NCI-H526 (cell line): ENCODE measurements at places on chromosomes 6 and 20.

DNA sequence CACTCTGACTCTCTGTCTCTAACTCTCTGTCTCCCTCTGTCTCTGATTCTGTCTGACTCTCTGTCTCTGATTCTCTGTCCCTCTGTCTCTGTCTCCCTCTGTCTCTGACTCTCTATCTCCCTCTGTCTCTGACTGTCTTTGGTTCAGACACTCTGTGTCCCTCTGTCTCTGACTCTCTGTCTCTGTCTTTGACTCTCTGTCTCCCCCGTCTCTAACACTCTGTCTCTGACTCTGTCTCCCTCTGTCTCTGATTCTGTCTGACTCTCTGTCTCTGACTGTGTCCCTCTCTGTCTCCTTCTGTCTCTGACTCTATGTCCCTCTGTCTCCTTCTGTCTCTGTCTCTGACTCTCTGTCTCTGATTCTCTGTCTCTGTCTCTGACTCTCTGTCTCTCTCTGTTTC, 21.7 kb upstream of the NOL4L start:
- DNase-seq: no peak

DNA sequence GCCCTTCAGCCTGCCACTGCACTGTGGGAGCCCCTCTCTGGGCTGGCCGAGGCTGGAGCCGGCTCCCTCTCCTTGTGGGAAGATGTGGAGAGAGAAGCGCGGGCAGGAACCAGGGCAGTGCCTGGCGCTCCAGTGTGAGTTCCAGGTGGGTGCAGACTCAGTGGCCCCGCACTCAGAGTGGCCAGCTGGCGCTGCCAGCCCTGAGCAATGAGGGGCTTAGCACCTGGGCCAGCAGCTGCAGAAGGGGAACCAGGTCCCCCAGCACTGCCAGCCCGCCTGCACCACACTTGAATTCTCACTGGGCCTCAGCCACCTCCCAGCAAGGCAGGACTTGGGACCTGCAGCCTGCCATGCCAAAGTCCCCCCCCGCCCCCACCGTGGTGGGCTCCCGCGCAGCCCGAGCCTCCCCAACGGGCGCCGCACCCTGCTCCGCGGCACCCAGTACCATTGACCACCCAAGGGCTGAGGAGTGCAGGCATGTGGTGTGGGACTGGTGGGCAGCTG, 205.9 kb downstream of the CLVS2 start:
- DNase-seq: no peak

DNA sequence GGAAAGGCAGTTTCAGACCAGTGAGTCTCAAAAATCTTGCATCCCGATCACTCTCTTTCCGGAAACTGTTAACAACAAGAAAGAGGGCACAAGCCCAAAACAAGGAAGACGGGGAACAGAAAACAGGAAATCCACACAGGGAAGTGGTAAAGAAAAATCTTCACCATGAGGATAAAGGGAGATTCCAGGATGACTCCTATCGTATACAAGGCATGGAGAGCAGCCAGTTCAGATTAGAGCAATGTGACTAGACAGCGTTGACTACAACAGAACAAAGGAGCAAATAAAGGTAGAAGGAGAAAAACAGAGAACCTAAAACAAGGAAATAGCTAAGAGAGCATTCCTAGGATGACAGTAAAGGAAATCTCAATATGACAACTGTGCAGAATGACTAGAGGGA, 26.5 kb downstream of the VNN1 start:
- DNase-seq: no peak

DNA sequence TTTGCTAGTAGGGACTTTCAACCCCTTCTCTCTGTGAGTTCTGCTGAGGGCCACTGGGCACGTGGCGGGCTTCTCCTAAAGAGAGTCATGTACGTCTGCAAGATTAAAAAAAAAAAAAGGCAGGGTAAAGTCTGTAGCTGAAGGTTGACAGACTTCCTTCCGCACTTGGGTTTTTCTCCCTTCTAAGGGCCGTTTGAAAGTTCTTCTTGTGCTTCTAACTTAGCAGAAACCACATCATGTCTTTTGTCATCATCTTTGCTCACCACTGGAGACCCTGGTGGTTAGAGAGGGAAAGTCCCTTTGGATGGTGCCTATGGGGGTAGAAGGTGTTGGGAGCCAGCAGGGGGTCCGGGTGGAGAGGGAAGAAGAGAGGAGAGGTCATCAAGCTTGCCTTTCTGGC, 31.4 kb downstream of the PRDM1 start:
- DNase-seq: no peak

GRCh38 chr6:69936674-69937363, 70.5 kb downstream of the COL19A1 start:
- no peak for DNase-seq

DNA sequence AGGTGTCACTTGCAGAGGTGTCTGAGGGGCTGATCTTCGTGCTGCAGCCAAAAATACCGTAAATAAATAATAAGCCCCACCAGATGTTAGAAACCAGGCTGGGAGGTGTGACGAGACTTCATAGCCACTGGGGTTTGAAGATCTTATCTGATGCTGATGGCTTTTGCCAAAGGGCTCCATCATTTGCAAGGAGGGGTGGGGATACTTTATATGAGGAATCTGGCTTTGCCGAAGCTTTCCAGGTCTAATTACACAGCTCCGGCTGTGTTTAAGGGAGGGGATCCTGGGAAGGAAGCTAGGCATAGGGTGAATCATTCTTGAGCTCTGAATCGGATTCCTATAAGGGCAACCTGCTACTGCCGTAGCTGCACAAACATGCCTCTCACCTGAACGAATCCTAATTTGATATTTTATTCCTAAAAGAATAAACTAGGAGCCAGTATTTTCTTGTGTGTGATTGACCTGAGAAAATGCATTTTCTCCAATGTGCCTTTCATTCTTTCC, 249.6 kb downstream of the SOD2 start:
- no peak for DNase-seq

DNA sequence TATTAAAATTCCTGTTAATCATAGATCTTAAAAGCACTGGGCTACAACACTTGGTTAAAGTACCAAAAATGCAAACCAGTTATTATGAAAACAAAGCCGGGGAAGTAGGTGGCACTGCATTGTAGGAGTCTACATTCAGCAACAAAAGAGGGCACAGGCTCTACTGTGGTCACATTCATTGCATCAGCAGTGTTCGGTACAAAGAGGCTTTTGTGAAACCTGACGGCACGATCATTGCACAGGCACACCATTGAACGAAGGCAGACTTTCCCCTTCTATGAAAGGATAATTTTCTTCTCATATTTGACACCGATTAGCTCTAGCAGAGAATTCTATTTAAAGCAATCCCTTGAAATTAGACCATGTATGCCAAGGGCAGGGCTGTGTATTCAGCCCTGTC, 44.6 kb upstream of the AGPAT4 start:
- DNase-seq: peak; percentile 72

DNA sequence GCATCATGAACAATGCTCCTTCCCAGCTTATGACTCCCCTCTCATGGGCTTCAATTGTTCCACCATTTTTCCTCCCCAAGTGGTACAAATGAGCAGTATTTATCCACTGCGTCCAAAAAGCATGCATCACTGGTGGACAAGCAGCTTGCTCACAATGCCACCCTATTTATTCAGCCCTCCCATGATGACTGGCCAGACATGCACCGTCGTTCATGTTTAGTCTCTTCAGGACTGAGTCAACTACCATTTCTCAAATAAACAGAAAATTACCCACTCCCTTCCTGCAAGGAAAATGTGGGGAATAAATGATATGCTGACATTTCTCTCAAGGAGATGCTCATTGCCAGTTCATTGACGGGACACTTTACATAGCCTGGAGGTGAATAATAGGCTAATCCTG, 300.4 kb downstream of the C6orf118 start:
- no peak for DNase-seq

DNA sequence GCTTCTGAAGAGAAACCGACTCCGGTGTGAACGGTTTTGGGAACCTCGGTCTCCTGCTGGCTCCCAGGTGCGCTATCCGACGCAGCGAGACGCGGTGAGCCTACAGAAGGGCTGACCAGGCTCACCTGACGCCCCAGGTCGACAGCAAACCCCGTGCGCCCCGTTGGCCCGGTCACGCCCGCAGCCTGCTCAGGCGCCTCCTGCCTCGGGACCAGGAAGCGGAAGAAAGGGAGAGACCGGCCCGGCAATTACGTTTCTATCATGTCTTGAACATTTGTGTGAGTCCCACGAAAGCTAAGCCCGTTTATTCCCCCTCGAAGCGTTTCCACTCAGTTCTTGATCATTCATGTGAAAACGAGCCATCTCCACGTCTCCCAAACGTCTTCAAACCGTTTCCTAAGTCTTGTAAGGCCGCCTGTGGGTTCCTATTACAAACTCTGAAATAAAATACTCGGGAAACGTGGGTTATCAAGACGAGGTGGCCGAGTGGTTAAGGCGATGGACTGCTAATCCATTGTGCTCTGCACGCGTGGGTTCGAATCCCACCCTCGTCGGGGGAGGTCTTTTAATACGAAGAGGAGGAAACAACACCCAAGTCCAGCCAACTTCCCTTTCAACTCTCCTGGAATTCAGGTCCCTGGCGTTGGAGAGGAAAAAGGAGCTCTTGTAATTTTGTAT, 150.5 kb upstream of the PRSS16 start:
- DNase-seq: peak; percentile 18

DNA sequence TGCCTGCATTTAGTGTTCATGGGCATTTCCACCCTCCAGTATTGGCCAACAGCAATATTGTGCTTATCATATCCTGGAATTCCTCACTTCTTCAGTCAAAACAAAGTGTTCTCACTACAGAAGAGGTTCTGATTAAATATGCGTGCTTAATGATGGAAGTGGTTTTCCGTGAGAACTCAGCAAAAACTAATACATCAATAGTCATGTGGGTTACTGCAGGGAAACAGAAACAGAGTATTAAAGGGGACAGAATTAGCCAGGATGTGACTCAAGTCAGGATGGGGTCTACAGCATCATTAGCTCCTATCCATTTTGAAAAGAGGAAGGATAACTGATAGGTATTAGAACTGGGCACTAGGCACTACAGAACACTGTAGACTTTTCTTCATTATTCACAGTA, 384.6 kb downstream of the CDKAL1 start:
- DNase-seq: no peak

DNA sequence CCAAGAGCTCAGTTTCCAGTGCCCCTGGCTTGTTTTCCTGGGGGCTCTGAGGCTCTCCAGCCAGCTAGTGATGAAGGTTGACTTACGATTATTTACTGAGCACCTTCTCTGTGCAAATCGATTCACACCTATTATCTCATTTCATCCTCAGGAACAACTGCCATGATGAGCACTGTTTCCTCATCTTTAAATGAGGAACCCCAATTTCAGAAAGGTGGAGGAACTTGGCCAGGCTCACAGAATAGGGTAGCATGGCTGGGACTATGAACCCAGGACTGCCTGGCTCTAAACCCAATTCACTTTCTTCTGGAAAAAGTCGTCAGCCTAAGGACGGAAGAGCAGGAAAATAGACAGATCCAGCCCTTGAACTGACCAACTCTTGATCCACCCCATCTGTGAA, 3.5 kb upstream of the BPI start:
- no peak for DNase-seq

- DNase-seq: no peak
Observed at GRCh38 chr6:35367646-35368037, 25.3 kb downstream of the PPARD start.

DNA sequence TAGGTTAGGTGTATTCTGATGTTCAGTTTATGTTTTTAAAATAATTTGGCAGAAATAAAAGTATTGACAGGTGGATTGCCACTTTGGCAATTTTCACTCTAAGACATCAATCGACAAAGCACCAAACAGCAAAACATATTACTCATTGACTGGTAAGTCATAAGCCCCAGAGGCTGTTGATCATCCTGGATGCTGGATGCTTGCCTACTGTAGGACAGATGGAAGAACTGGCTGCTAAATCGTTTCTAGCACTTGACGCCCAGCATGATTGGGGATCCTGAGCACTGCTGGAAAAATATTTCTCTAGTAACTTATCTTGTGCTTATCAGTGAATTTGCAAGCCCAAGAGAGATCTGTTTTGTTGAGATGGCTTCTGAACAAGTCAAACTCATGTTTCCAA, 1001.9 kb upstream of the FLRT3 start:
- no peak for DNase-seq

DNA sequence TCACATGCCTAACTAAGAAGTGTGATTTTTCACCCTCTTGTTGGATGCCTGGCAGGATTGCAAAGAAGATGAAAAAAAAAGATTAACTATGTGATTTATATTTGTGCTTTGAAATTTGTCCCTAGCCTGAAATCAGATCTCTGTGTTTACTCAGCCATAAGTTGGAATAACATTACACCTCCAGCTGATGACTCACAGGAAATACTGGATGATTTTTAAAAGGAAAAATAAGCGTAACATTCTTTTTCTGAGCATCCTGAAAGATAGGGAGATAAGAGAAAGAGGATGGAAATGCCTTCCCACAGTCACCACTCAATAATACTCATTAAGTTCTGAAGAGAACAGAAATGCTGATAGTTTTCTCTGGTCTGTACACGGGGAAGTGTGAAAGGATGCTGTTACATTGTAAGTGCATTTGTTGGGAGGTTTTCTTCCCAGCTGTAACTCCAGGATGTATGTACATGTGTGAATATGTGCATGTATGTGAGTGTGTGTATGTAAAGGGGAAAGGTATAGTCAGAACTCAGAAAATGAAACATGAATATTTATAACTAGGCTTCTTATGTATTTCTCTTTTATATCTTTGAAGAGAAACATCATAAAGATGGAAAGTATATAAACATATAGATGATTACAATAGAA, 37.4 kb upstream of the RIPPLY2 start:
- DNase-seq: no peak

- DNase-seq: no peak
Observed at GRCh38 chr6:50699051-50699775, 14.1 kb upstream of the TFAP2D start.

- DNase-seq: no peak
Observed at GRCh38 chr6:47484616-47485015, 7.0 kb downstream of the CD2AP start.

DNA sequence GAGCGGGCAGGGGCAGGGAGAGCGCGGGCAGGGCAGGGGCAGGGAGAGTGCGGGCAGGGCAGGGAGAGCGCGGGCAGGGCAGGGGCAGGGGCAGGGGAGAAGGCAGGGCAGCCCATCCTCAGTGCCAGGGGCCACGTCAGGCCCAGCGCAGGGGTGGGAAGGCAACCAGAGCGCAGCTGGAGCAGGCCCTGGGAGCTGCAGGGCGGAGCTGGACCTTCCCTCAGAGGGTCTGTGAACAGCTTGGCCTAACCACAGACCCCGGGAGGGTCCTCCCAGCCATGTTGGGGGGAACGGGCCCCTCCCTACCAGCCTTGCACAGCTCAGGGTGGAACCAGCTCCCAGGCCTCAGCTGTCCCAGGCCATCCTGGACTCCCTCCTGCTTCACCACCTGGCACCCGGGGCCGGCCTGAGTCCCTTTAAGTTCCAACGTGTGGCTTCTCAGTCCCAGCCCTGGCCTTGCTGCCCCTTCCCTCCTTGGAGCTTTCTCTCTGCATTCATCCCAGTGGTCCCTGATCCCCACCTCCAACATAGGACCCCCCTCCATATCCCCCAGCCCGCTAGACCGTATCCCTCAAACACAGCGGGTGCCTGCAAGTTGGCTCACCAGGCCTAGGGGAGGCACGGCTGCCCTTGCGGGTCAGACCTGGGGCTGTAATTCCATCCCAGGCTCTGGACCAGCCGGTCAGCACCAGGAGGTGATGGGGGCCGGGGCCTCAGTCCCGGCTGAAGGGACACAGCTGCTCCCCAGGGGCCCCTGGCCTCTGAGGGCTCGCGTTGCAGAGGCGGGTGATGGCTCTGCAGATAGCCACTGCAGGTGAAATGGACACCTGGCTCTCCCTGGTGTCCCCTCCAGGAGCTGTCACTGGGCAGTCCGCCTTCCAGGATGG, 5.6 kb upstream of the ZBTB46 start:
- DNase-seq: no peak

- DNase-seq: no peak
Observed at GRCh38 chr6:3031857-3032640, 32.4 kb downstream of the NQO2 start.
